ENCODE measurements at places on chromosomes 3 and 15. TPM values are rescaled to one million over a fixed set of nuclear protein-coding genes. Genes with fewer than 3 reads are reported as not detected.

The CYP11A1 gene
- total RNA-seq, result 2.4 TPM

The IMP3 gene
- 63.9 TPM for total RNA-seq

The BSN gene
- total RNA-seq, result 2.4 TPM

The MINAR1 gene
- total RNA-seq, result 0.70 TPM

The KIF7 gene
- total RNA-seq, result 11.2 TPM

The CP gene
- 12.5 TPM for total RNA-seq

The NR2E3 gene
- 0.23 TPM for total RNA-seq

The IQCF6 gene
- not detected for total RNA-seq

The PLA2G4E gene
- total RNA-seq, result 0.34 TPM

The KIF9 gene
- 12.7 TPM for total RNA-seq

The KBTBD13 gene
- 0.18 TPM for total RNA-seq

The SLITRK3 gene
- 1.2 TPM for total RNA-seq

The IL5RA gene
- total RNA-seq, result not detected

The RTP2 gene
- not detected for total RNA-seq

The B3GNT5 gene
- 20.3 TPM for total RNA-seq

The OXSR1 gene
- 51.3 TPM for total RNA-seq

The DUSP7 gene
- 22.2 TPM for total RNA-seq

The TRANK1 gene
- total RNA-seq, result 29.2 TPM

The SLC6A1 gene
- total RNA-seq, result 4.0 TPM

The EOMES gene
- 0.16 TPM for total RNA-seq

The ZIC1 gene
- total RNA-seq, result not detected

The WDR93 gene
- total RNA-seq, result 0.68 TPM

The DPPA2 gene
- total RNA-seq, result not detected

The KCNAB1 gene
- total RNA-seq, result 9.1 TPM

The THRB gene
- 36.8 TPM for total RNA-seq

The GOLGA6L4 gene
- 9.1 TPM for total RNA-seq

The GOLGA8S gene
- total RNA-seq, result 0.65 TPM

The ANKUB1 gene
- total RNA-seq, result not detected

The PPP2R3A gene
- total RNA-seq, result 11.0 TPM

The TLR9 gene
- total RNA-seq, result 0.26 TPM

The C2CD4A gene
- 0.49 TPM for total RNA-seq

The IL20RB gene
- total RNA-seq, result 4.3 TPM

The DLL4 gene
- total RNA-seq, result 15.2 TPM
